Spinal cord (tissue), 10 donors: ENCODE measurements at places on chromosomes 11 and 22. TPM values are rescaled to one million over a fixed set of nuclear protein-coding genes. Genes with fewer than 3 reads are reported as not detected.

DNA sequence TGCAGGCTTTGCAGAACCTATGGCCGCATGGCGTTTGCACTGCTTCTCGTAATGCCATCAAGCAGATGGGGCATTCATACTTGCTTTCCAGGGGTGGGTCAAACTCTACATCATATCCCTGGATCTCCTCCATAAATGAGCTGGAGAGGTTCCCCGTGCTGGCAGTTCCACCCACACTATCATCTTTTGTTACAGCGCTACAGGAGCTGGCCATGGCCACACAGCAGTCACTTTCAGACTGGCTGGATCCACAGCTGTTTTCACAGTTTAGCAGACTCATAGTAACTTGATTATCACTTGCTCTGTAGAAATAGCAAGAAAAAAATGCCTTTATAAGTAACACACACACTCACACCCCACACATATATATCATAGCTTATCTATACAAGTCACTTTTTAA, 8.8 kb downstream of the TRAF6 start:
- no peak for DNase-seq

DNA sequence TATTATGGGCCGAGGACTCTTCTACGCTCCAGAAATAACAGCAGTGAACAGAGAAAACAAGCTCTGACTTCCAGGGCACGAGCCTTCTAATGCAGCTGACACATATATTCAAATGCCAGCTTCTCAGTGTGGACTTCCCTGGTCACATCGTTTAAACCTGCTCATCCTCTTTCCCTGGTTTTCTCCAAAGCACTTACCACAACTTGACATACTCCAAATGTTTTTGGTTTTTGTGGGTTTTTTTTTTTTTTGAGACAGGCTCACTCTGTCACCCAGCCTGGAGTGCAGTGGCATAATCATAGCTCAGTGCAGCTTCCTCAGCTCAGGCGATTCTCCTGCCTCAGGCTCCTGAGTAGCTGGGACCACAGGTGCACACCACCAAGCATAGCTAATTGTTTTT, 105.5 kb downstream of the MICAL3 start:
- DNase-seq: no peak

DNA sequence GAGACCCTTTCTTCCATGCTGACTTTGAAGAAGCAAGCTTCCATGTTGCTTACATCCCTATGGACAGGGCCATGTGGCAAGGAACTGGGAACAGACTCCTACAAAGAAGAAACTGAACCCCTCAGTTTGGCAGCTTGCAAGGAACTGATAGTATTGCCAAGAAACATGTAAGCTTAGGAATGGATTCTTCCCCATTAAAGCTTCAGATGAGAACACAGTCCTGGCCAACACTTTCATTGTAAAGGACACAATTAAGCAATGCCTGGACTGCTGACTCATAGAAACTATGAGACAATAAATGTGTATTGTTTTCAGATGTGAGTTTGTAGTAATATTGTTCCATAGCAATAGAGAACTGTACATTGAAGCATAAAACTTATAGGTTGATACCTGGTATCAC, 82.4 kb downstream of the AASDHPPT start:
- no peak for DNase-seq

- DNase-seq: no peak
These were observed 73.8 kb upstream of the CRYBB3 start for GRCh38 chr22:25125693-25126357.

DNA sequence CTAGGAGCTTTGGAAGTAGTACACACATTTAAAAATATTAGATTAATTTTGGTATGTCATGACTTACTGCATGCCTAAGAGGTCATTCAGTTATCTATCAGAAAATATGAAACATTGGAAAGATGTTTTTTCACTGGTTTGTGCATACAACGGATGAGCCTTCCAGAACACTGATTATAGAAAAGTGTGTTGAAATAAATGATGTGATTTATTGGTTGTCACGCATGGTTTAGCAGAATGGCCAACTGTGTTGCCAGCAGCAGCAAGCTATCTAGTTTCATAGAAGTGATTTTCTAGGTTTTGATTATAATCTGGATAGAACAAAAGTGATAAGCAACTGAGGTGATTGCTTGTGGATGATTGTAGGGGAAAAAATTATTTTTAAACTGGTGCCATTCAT, 53.6 kb downstream of the DDX10 start:
- no peak for DNase-seq

DNA sequence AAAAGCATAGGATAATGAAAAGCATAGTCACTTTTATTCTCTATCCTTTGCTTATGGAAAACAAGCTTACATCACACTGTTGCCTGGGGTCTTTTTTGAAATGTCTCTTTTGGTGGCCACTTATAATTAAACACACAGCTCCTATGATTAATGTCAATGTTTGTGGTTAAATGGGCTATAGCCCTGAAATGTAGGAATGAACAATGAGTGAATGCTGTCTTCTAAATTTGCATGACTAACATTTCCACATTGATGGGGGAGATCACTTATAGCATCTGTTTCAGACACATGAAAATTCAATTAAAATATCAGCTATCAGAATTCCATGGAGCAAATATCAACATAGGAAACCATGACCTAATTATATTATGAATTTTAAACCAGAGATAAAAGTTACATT, 171.4 kb upstream of the FAT3 start:
- no peak for DNase-seq

DNA sequence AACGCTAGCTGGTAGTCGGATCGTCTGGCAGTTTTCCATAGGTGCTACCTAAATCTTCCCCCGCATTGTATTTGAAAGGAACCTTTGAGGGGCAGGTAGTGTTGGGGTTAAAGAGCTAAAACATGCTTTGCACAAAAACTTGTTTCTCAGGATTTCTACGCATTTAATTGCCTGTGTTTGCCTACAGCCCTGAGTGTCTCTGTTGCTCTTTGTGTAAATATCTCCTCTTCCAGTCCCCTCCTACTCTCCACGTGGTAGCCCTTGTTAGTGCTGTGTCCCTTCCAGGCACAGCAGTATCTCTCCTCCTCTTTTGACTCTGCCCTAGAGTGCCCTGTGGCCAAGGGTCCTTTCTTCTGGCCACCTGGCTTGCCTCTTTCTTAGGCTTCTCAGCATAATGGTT, 81.7 kb downstream of the BARX2 start:
- no peak for DNase-seq

GRCh38 chr11:57648801-57649735, 644 bp downstream of the YPEL4 start:
- DNase-seq: no peak

The SGSM1 gene
- 15.5 TPM for polyA plus RNA-seq

GRCh38 chr11:74141908-74142307, 28.9 kb downstream of the C2CD3 start:
- no peak for DNase-seq

DNA sequence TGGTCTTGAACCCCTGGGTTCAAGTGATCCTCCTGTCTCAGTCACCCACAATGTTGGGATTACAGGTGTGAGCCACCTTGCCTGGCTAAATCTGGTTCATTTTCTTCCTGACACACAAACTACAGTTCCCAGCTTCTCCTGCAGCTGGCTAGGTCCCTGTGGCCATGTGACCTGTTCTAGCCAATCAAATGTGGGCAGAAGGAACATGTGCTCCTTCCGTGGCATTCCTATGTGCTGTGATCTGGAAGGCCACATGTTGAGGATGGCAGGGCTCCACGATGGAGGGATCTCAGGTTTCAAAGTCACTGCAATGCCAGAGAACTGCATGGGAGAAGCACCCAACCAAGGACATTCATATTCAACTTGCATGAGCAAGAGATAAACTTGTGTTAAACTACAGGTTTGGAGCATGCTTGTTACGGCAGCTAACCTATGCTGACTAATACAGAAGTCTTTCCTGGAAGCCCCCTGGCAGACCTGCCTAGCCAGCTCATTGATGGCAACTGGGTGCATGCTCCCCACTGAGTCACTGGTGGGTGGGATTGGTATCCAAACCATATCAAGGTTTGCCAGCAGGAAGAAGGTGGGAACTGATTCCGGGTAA, 86.0 kb downstream of the RPS6KA4 start:
- DNase-seq: no peak

- no peak for DNase-seq
These were observed 936.2 kb upstream of the CHORDC1 start for GRCh38 chr11:91158891-91159537.
